CD4-positive, alpha-beta T cell treated with Interleukin-12 subunit alpha and Interleukin-12 subunit beta, for 1 hour (primary cell): ENCODE measurements at places on chromosomes 16 and 17.

GRCh38 chr16:15810411-15810810 is 46.4 kb downstream of the MYH11 start:
- no peak for DNase-seq

GRCh38 chr16:20660325-20660724 is 37.2 kb downstream of the ACSM1 start:
- DNase-seq = no peak

DNA sequence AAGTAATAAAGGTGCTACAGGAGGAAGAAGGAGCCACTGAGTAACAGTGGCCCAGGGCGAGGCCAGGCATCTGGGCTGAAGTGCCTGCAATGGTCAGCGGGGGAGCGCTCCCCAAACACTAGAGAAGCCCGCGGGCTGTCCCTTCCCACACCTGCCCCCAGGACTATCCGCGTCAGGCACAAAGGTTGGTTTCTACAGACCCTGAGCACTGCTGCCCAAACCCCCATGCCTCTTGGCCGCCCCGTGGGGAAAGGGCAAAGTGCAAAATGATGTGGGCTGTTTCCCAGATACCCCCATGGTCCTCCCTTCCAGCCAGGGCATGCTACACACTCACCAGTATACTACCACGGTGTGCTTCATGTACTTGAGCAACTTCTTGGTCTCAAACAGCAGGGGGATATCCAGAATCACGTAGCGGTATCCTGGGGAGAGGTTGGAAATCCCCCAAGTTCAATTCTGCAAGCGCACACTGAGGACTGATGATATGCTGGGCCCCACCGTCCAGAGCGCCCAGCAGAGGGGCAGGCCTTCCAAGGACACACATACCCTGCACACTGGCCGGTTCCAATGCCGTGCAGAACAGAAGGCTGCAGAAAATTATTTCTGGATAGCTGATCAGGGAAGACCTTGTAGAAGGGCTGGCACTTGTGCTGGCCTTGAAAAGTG is 21.5 kb downstream of the DCAKD start:
- DNase-seq = no peak

GRCh38 chr16:49670627-49671026 is 185.3 kb downstream of the ZNF423 start:
- no peak for DNase-seq

DNA sequence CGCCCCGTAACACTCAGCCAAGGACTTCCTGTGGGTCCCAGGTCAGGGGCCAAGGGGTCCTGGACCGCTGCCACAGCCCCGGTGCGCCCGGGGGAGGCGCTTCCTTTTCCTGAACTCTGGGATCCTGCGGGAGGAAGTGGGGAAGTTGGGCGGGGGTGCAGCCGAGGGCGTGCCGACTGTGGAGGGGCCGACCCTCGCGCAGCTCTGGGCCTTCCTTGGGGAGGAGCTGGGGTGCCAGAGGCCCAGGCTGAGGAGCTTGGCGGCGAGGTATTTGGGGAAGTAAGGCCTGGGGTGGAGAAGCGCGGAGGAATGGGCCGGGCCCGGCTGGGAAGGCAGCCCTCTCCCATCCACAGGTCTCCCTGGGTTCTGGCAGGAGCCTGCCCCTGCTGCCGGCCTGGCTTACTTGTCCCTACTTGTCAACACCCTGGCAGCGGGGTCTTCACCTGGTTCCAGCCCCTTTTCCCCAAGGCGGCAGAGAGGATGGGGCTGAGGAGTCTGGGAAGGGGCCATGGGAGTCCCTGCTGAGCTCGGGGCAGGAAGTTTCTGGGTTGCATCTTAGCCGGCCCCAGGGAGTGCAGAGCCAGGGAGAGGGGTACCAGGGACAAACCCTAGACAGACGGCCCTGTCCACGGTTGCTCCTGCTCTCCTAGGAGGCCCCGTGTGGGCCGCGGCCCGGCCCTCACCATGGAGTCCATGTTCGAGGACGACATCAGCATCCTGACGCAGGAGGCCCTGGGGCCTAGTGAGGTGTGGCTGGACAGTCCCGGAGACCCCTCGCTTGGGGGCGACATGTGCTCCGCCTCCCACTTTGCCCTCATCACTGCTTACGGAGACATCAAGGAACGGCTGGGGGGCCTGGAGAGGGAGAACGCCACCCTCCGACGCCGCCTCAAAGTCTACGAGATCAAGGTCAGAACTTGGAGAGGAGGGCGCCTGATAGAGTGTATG is 1.7 kb downstream of the TBKBP1 start:
- no peak for DNase-seq
